ENCODE measurements at places on chromosomes 1 and 21.

GRCh38 chr21:42552407-42553336 is 39.0 kb downstream of the SLC37A1 start:
- no peak for DNase-seq

DNA sequence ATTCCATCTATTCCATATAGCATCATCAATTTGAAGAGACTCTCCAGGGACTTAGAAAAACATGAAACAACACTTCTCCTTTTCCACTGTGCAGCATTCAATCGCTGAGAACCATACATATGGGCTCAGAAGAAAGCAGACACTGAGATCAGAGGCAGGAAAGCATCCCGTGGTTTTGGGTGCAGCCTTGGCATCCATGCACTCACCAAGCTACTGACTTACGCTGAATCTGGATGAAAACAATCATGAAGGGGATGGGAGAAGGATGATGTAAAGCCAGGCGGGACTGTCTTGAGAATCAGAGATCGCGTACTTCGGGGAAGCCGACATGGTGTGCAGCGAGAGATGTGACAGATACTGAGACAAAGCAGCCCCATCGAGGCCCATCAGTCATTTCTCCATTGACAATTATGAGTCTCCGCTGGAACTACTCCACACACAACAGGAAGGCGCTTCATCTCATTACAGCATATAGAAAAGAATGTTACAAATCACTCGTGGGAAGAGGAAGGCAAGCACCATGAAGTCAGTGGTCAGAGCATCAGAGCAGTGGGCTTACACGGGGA is 2.3 kb upstream of the TIAM1 start:
- no peak for DNase-seq

DNA sequence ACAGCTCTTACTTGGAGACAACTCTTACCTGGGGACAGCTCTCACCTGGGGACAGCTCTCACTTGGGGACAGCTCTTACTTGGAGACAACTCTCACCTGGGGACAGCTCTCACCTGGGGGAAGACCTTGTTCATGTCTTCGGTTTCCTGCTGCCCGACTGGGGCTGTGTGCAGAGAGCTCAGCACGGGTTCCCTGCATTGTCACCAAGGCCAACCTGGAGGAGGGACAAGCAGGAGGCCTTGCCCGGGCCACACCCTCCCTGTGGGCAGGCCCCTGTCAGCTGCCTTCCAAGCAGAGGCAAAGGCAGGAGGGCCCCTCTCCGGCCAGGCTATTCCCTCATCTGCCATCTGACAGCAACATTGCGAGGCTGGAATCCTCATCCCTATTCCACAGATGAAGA is at the start of gene LDLRAD1:
TSS of gene LDLRAD1 (minus strand) at position 208 of the 400 bp plus-strand sequence. CDS start at position 134, 74 bp downstream.
- no peak for DNase-seq

DNA sequence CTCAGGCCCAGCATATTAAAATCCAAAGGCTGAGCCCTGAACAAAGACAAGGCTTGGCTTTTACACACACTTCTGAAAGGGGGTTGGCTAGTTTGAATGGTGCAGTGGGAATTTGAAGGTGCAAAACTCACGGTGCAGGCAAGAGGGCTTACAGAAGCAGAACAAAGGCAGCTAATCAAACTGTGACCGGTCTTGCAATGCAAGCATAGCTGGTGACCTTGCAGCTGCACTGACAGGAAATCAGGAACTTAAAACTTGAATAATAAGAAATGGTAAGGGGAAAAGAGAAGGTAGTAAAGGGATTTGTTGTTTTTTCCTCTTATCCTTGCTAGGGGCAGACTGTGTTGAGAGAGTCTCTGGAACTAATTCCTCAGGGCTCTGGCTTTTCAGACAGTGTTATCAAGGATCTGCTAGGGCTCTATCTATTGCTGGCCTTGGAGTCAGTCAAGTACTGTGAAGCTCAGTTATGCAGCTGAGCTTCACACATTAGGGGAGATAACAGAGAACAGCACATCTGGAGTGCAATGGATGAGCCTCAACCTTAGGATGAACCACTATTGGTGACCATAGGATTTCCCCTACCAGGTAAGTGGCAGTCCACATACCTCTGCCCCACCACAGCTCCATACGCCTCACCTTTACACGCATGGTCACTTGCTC is 97.6 kb downstream of the PPIAL4G start:
- no peak for DNase-seq

GRCh38 chr1:22153660-22154437 is 11.0 kb upstream of the WNT4 start:
- DNase-seq: no peak

DNA sequence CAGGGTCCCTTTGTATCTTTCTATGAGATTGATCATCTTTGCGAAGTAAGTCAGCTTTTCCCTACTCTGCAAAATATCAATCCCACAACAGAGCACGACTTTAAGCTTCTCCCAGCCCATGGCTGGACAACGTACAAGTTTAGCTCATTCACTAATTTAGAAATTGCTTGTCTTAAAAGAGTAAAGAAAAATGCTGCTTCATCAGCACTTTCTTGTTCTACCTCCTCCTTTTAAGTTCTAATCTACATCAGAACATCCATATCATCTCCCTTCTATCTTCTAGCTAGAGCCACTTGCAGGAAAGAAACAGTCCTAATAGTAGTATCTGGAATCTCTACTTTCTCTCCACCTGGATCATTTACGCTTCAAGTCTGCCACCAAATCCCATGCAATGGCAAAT is 441.2 kb upstream of the ESRRG start:
- DNase-seq: no peak

All from foreskin fibroblast (primary cell).